Esophagus mucosa (tissue), 1 donor: ENCODE measurements at places on chromosomes 1 and 21.

GRCh38 chr1:114331936-114332335 lies 178.3 kb upstream of the SYT6 start:
- no peak for ATAC-seq

GRCh38 chr21:17753736-17754135 lies 65.4 kb downstream of the C21orf91 start:
- ATAC-seq = peak; percentile 28

- ATAC-seq = peak; percentile 73
These were observed 95.7 kb downstream of the RHOU start for GRCh38 chr1:228830954-228831481.

GRCh38 chr1:10302416-10302815 lies 92.0 kb downstream of the KIF1B start:
- ATAC-seq = no peak

- ATAC-seq = no peak
These were observed 355.0 kb upstream of the ESRRG start for GRCh38 chr1:217078078-217078690.

- ATAC-seq = no peak
These were observed 11.5 kb downstream of the MCOLN2 start for GRCh38 chr1:84985365-84985764.

GRCh38 chr1:172993640-172994039 lies 57.1 kb downstream of the TNFSF18 start:
- ATAC-seq = no peak

- no peak for ATAC-seq
These were observed 149.2 kb upstream of the PLD5 start for GRCh38 chr1:242673652-242674051.

DNA sequence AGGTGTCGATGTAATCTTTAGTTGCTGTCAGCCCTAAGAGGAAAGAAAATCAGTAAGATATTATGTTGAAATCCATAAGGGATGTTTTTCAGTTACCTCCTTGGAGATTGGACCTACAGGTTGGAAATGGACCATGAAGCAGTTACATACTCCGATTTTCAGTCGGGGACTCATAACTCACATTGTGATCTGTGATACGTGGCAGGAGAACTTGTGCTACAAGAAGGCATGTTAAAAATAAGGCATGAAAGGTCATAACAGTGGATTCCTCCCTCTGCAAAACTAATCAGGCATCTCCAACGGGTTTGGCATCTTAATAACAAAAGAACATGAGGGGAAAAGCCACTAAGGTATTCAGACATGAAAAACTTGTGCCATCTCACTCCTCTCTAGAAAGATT lies 111.2 kb upstream of the CACHD1 start:
- ATAC-seq = no peak

DNA sequence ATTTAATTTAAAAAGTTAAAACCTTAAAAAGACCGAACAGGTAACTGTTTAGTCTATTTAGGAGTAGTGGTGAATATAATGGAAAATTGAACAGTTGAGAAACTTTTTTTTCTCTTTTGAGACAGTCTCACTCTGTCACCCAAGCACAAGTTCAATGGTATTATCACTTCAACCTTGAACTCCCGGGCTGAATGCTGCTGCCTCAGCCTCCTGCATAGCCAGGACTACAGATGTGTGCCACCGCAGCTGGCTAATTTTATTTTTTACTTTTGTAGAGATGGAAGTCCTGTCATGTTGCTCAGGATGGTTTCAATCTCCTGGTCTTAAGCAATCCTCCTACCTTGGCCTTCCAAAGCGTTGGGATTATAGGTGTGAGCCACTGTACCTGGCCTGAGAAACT lies 16.2 kb upstream of the GBP2 start:
- ATAC-seq = no peak

DNA sequence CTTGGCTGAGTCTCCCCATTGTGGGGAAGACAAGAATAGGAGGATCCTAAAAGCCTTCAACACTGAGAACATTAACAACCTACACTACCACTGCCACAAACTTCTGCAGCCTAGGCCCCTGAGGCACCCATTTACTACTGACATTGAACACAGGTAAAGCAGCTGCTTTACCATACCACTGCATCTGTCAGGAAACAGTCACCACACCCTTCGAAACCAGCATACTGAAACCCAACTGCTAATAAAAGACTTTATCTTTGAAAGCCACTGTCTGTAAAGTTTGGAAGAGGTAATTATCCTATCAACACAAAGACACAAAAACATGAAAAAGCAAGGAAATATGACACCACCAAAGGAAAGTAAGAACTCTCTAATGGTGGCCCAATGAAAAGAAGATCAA lies 7.4 kb downstream of the IFNAR1 start:
- no peak for ATAC-seq

- no peak for ATAC-seq
These were observed 124.5 kb upstream of the USP24 start for GRCh38 chr1:55339681-55340080.

GRCh38 chr21:27569831-27570230 lies 602.9 kb upstream of the ADAMTS5 start:
- no peak for ATAC-seq

- no peak for ATAC-seq
These were observed 12.2 kb downstream of the ARHGEF2 start for GRCh38 chr1:155966135-155966534.

DNA sequence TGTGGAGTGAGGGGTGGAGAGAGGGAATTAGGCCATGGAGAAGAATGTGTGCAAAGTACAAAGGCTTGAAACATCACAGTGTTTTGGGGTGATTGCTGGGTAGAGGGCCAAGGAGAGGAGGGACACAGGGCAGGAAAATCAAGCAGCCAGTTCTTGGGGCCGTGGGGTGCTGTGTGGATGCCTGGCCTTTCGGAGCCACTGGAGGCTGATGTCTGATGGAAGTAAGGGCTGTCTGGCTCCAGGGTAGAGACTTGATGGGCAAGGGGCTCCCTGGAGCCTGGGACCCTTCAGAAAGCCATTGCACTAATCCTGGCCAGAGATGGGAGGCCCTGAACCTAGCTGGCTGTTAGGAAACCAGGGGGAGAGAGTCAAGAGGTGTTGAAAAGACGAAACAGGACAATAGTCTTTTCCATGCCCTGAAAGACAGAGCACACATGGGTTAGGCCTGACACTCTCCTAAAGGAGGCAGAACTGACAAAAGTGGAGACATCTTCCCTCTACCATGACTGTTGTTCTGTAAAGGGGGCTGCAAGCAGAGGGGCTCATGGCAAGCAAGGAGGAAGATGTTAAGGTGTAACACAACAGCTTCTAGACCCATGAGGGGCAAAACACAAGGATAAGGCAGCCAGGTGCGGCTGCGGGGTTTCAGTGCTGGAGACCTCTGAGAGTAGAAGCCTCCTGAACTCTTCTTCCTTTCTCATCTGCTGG lies 21.0 kb downstream of the ATF3 start:
- ATAC-seq = no peak

- peak; percentile 77 for ATAC-seq
These were observed at the start of gene WNT4 for GRCh38 chr1:22143065-22144033. Gene WNT4 (minus strand): TSS chr1:22143097. CDS start chr1:22142922, 175 bp downstream.

GRCh38 chr1:90579212-90579802 lies 137.8 kb downstream of the BARHL2 start:
- no peak for ATAC-seq

GRCh38 chr1:212930986-212931678 lies 19.2 kb upstream of the VASH2 start:
- ATAC-seq = no peak

DNA sequence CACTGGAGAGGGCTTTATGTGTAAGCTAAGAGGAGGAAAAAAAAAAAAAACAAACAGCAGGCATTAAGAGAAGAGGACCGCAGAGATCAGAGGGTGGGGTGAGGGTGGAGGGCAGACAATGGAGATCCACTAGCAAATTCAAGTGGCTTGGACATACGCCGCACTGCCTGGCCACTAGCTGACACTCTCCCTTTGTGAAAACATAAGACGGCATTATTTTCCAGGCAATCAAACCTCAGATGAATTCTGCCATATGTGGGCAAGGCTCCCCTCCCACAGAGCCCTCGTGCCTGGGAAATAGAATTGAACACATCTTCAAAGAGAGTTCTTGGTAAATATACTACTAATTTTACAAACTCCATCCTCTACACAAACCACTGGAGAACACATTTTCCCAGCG lies 53.6 kb downstream of the ERG start:
- ATAC-seq = no peak

- no peak for ATAC-seq
These were observed 282.0 kb downstream of the PTPRU start for GRCh38 chr1:29518183-29518835.

- peak; percentile 84 for ATAC-seq
These were observed 41.7 kb downstream of the ITPKB start for GRCh38 chr1:226697151-226697928.

DNA sequence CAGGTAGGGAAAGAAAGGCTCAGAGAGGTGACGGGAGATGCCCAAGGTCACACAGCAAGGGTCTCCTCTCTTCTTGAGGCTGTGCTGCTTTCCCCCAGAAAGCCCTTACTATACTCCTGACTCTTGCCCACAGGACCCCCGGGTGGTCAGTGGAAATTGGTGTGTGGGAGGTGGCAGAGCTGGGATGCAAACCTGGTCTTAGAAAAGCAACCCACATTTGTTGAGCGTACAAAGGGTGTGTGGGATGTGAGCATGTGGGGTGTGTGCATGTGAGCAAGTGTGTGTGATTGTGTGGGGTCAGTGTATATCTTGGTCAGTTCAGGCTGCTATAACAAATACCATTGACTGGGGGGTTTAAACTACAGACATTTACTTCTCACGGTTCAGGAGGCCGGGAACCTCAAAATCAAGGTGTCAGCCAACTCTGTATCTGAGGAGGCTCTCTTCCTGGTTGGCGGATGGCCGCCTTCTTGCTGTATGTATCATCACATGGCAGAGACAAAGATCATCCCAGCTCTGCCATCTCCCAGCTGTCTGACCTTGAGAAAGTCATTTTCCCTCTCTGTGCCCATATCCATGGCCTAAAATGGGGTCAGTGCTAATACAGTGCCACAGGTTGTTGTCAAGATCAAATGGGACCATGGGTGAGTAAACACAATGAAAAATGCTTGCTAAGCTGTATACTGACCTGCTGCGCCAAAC lies 268.5 kb downstream of the PTPRU start:
- ATAC-seq = no peak

GRCh38 chr1:64112281-64112680 lies 91.1 kb upstream of the UBE2U start:
- ATAC-seq = peak; percentile 80
